ENCODE measurements at places on chromosomes 12 and 14.

DNA sequence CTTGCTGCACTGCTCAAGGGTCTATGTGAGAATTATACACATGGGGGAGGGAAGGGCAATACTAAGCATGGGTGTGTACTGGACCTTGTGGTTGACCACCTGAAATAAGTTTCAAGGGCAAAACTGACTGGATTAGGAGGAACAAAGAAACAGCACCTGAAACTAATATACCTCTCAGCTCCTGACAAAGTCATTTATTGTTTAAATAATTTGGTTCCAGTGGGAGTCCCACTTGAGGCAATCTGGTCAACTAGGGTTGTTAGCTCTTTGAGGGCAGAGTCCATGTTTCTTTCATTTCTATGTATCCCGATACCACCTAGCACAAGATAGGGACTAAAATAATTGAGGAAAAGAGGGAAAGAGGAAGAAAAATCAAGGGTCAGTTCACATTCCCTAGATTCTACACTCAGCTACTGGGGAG is 45.5 kb downstream of the STXBP6 start:
- no peak for DNase-seq

DNA sequence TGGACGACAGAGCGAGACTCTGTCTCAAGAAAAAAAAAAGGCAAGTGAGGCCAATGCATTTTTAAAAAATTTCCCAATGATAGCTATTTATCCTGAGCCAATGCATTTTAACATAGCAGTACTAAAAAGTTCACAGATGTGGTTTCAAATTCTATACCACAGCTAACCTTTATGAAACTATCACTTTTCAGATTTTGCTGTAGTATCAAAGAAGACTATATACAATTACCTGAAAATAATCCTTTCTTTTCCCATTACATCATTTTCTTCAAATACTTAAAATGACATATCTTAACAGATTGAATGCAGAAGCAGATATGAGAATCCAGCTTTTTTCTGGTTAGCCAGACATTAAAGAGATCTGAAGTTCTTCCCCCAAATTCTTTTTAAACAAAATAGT is 13.2 kb downstream of the ATF7 start:
- DNase-seq, result no peak

DNA sequence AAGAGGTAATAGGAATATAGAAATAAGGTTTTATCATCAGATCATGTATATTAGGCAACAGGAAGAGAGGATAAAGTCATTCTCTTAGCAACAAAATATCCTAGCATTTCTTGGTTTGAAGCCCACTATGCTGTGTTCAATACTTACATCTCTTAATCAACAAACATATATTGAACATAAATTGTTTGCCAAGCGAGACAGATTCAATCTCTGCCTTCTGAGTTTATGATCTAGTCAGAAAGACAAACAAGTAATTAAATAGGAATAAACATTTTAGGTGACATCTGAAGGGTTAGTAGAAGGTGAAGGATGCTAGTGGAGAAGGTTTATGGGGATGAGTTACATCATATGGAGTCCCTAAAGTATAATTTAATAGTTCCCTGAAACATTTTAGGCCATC is 54.8 kb downstream of the PPHLN1 start:
- DNase-seq, result no peak

DNA sequence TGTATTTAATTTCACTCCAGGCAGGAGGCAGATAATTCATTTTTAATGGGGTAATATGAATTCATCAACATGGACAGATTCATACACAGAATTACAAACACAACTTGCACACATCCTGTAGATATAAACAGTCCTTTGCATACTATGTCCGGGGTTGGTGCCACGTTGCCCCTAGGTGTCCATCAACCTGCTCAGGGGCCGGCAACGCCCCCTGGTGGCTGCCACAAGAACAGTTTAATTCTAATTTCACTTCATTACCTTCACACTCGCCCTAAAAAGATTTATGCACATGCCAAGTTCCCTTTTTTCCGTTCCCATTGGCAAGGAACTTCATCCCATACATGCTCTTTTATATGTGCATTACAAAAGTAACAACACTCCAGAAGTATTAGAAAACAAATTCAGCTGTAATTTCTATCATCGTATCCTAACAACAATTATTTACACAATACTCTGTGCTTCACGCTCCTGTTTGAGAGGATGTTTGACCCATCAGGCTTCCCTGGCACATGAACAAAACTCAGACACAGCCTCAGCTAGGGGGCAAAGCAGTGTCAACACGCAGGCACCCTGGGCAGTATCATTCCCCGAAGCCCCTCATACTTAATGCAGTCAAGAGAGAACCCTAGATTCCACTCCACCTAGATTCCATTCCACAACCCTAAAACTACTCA is 15.5 kb downstream of the MANSC1 start:
- peak; percentile 44 for DNase-seq

- no peak for DNase-seq
Observed at GRCh38 chr14:96287856-96288255, 31.8 kb downstream of the BDKRB1 start.

DNA sequence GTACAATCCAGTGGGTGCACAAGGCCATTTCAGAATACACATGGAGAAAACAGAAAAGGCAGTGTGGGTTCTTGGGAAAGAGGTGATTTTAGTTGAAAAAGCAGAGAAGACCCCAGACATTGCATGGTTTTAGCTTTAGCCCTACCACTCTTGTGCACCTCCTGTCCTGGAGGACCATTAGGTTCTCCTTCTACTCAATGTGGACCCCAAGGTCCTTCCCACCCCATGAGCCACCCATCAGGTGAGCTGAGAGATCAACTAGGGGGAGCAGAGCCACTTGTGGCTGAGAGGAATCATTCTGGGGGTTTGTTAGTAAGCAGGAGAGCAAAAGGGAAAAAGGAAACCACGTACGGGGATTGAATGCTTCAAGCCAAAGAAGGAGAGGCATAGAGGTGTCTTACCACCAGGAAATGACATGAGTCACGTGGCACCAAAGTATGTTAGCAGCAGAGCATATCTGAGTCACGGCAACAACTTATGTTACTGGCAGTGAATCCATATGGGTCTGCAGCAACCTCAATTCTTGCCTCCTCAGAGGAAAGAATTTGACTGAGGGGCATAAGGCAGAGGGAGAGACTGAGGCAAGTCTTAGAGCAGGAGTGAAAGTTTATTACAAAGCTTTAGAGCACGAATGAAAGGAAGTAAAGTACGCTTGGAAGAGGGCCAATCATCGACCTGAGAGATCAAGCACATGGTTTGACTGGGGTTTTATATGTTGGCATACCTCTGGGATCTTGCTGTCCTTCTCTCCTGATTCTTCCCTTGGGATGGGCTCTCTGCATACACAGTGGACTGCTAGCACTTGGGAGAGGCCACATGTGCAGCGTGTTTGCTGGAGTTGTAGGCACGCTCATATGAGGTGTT is 73.9 kb downstream of the HSD17B6 start:
- DNase-seq, result no peak

DNA sequence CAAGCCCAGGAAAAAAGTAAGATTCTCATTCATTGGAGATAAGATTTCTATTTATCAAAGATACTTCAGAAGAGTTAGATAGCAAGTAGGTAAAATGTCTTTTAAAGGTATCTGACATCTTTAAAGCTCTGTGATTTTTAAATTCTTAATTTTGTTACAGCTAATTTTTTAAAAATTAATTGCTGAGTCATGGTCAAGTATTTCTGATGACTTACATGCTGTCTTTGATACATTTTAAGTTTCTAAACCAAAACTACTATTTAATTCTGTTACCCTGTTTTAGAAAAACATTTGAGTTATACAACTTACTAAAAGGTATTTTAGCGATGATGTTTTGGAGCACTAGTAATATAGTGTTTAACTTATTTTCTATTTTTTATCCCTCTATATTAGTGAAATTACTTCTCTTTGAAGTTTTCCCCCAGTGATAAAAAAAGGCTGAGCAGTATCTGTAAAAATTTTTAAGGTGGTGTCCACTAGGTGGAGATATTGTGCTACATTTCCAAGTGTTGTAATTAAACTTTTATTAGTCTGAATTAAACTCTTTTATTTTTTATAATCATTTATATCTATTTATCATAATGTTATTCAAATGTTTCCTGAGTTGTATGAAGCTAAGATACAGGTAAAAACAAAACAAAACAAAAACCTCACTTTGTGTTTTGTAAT is 11.5 kb downstream of the ALG10 start:
- no peak for DNase-seq

- DNase-seq, result no peak
Observed at GRCh38 chr14:95696741-95697140, 10.5 kb downstream of the TCL1B start.

GRCh38 chr12:96213869-96214268 is 19.7 kb downstream of the ELK3 start:
- no peak for DNase-seq

DNA sequence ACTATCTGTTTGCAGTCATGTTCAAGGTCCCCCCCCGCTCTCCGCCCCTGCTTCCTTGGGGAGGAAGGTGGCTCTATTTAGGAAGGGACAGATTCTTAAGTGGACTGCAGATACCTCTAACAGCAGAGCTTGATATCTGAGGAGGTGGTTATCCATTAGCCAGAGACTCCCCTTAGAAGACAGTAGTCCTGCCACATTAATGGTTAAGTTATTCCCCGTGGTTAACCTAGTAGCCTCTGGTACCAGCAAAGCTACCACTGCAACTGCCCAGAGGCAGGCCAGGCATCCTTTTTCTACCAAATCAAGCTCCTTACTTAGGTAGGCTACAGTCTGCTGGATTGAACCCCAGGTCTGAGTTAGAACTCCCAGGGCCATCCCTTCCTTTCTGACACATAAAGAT is 162.1 kb upstream of the AVPR1A start:
- DNase-seq, result no peak

GRCh38 chr12:121284551-121285390 is 11.7 kb downstream of the CAMKK2 start:
- DNase-seq, result no peak

DNA sequence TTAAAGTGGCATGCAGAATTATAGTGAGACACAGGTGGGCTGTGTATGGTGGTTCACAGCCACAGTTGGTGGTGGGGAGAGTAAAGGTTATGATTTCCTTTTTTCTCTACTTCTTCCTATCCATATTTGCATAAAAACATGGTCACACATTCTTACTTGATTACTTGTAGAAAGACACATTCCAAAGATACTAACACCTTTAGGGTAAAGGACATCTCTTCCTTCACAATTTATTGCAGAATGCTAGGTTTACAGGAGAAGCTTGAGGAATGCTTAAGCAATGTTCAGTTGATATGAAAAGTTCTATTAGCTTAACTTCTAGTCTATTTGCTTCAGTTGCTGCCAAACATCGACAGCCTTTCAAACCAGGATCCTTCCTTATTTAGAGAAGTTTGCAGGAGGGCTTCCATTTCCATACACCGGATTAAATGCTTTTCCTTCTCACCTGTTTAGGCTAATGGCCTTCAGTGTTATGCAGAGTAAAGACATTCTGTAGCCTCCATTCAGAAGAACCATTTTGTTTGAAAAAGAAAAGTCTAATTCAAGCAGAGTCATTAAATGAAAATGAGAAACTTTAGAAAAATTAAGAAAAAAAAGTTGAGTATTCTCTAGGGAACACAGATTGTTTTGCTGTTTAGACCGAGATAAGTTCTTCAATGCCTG is 2.6 kb upstream of the PHC1 start:
- DNase-seq, result no peak

- DNase-seq, result no peak
Observed at GRCh38 chr14:77659831-77660230, 43.4 kb upstream of the SPTLC2 start.

- no peak for DNase-seq
Observed at GRCh38 chr12:110885152-110885840, 35.1 kb downstream of the MYL2 start.

- DNase-seq, result no peak
Observed at GRCh38 chr12:46384451-46385309, 12.1 kb upstream of the SLC38A2 start.

DNA sequence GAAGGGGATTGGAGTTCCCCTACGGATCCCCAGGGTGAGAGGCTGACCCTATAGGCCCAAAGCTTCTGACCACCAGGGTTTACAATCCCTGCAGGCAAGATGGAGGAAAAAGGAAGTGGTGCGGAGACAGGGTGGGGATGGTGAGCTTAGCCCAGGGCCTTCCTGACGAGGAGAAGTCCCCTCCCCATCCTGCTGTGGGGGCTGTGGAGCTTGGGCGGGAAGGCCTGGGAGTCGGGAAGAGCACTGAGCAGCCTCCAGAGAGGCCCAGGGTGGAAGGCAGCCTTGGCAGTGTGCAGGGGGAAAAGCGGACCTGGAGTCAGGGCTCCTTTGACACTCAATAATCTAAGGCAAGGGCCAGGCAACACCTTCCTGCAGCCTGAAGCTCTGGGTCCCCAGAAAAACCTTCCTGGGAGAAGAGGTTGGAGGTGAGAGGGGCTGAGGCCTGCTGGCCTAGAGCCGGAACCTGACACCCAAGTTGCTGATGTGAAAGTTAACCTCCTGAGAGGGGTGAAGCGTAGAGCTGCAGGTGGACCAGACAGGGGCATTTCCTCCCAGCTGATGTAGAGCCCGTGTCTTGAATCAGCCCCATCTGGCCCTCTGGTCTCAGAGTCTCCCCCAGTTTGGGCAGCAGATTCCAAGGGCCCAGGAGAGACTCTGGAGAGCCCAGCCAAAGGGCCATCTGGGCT is 6.0 kb downstream of the HDAC7 start:
- DNase-seq, result peak; percentile 63

DNA sequence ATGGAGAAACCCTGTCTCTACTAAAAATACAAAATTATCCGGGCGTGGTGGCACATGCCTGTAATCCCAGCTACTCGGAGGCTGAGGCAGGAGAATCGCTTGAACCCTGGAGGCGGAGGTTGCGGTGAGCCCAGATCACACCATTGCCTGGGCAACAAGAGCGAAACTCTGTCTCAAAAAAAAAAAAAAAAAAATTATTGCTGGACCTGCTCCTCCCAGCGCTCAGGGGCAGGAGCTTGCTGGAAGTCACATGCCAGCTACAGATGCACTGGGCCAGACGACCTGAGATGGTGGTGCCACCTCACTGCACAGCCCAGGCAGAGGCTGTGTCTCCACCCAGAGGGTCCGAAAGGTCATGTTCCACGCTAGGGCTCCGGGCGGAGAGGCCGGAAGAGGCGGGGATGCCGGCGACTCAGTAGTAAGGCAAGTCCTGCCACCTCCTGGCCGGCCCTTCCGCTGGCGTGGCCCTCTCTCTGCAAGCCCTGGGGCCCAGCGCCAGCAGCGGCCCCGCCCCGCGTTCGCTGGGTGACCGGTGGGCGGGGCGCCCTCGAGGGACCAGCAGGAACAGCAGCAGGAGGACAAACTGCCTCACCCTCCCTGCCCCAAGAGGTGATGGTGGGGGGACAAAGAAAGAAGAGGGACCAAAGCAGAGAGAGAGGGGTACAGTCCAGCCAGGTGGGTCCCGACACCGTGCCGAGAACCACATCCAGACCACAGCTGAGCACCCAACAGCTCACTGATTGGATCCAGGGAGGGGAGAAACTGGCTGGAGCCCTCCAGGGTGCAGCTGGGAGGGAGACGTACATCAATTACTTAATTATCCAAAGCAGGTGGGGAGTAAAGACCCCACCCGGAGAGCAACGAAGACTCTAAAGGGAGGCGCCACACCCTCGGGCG is 3.6 kb upstream of the RHOF start:
- DNase-seq, result no peak

- DNase-seq, result no peak
Observed at GRCh38 chr12:27966870-27967269, 5.7 kb downstream of the PTHLH start.

- no peak for DNase-seq
Observed at GRCh38 chr12:105945880-105946279, 192.9 kb downstream of the NUAK1 start.

GRCh38 chr14:52003324-52003723 is 14.0 kb downstream of the RTRAF start:
- no peak for DNase-seq

- peak; percentile 80 for DNase-seq
Observed at GRCh38 chr12:52082988-52083637, 3.6 kb downstream of the SMIM41 start.

Measured in GM12892 (cell line).